ENCODE measurements at places on chromosomes 1 and 21.

DNA sequence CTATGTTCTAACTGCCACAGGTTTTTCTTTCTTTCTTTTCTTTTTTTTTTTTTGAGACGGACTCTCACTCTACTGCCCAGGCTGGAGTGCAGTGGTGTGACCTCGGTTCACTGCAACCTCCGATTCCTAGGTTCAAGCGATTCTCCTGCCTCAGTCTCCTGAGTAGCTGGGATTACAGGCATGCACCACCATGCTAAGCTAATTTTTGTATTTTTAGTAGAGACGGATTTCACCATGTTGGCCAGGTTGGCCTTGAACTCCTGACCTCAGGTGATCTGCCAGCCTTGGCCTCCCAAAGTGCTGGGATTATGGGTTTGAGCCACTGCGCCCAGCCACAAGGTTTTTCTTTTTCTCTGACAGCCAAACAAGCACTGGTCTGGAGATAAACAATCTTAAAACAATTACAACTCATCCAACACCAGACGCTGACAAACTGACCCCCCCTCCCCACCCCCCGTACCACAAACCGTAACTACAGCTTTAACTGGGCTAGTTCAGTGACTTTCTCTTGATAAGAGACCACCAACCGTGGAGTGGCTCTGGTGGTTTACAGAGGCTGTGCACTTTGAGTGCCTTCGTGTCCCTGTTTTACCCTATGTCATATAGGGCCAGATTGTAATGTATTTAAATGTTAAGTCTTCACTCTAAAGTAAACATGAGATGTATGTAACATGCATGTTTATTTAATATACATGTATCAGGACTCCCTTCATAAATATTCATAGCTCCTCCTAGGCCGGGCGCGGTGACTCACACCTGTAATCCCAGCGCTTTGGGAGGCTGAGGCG, 19.5 kb upstream of the PUM1 start:
- DNase-seq: no peak

GRCh38 chr1:198678901-198679329, 40.1 kb downstream of the PTPRC start:
- DNase-seq: peak; percentile 52

DNA sequence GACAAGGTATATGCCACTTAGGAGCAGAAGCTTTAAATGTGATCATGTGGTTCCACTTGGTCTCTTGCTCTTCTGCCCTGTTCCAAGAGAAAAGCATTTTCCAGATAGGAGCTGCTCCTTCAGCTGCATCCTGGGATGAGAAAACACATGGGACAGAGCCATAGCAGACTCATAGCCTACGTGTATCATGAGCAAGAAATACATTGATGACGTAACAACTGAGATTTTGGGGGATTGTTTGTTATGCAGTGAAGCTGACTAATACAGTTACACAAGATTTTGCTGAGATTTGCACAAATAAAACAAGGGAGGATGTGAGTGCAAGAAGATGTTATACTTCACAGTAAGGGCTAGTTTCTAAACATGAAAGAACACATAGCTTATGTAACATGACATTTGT, 36.0 kb upstream of the IRF2BP2 start:
- no peak for DNase-seq

GRCh38 chr1:15287035-15287979, 40.3 kb downstream of the FHAD1 start:
- DNase-seq: no peak

DNA sequence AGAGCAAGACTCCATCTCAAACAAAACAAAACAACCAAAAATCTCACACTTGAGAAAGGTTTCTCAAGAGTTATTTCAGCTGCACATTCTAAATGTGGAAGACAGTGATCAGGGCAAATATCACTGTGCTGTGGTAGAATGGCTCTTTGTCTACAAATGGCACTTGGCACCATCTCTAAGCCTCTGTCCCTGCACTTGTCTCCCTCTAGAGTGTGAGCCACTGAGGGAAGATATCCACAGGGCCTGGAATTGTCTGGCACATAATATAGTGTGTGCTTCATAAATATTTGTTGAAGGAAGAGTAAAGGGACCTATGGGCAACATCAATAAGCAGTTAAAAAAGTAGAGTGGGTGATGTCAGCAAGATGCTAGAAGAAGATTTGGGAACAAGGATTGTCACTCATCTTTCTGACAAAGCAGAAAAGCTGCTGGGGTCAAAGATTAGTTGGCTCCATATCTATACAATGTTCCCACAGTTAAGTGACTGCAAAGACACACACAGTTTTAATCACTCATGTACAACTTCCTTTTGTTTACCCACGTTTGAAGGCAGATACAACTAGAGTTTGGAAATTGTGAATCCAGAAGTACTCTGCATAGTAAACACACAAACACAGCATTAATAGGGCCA, 19.1 kb downstream of the CD101 start:
- DNase-seq: no peak

- DNase-seq: no peak
Measured at GRCh38 chr1:178048883-178049282, 45.0 kb upstream of the RASAL2 start.

DNA sequence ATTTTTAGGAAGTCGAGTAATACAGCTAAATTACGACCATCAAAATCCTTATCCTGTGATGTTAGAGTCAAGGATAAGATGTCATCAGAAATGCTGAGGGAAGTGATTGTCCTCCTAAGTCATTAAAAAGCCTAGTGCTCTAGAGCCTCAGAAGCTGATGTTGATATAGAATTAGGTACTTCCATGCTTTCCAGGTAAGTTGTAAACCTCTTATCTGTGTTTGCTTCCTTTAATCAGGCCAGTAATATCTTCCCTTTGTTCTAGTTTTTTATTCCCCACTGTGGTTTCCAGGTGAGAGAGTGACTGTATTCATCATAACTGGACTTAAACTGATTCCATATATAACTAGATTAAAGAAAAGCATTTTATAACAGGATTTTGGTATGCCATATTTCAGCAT, 44.4 kb downstream of the SMG7 start:
- no peak for DNase-seq

DNA sequence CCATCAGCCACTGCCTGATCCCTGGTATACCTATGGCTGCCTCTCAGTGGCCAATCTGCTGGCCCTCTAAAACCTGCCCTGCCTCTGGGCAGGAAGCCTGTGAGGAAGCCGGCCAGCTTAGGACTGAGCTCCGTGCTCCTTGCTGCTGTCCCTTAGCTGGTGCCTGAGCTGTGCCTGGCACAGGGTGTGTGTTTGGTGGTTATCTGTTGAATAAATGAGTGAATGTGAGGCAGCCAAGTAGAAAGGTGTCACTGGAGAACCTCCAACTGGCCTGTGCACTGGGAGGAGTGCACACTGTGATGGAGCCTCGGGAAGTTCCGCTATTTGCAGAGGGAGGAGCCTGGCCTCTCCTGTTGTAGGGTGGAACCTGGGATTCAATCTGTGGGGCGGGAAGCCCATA, 63.4 kb upstream of the STUM start:
- no peak for DNase-seq

All from central memory CD4-positive, alpha-beta T cell (primary cell).